ENCODE measurements at places on chromosomes 6 and 20. TPM values are rescaled to one million over a fixed set of nuclear protein-coding genes. Genes with fewer than 3 reads are reported as not detected.

GRCh38 chr20:50569864-50570836, 60.0 kb downstream of the PTPN1 start:
- peak; percentile 40 for DNase-seq

DNA sequence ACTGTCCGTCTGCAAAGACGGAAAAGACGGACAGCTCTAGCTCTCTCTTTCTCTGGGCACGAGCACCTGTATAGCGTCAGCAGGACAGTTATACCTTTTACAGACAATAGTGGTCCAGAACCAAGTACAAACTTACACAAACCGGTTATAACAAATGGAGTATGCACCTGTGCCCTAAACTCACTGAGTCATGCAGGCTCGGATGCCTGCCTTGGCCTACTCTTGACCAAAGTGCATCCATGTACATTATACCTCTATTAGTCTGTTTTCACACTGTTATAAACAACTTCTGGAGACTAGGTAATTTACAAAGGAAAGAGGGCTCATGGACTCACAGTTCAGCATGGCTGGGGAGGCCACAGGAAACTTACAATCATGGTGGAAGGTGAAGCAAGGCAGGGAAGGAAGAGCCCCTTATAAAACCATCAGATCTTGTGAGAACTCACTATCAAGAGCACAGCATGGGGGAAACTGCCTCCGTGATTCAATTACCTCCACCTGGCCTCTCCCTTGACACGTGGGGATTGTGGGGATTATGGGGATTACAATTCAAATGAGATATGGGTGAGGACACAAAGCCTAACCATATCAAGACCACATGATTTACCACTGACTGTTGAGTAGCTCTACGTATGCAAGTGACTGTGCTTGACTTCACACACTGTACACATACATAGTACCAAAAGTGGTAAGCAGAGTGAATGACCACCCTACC, 23.1 kb downstream of the MAN1A1 start:
- DNase-seq, result no peak

- no peak for DNase-seq
Measured at GRCh38 chr6:89475101-89475500, 42.1 kb downstream of the ANKRD6 start.

DNA sequence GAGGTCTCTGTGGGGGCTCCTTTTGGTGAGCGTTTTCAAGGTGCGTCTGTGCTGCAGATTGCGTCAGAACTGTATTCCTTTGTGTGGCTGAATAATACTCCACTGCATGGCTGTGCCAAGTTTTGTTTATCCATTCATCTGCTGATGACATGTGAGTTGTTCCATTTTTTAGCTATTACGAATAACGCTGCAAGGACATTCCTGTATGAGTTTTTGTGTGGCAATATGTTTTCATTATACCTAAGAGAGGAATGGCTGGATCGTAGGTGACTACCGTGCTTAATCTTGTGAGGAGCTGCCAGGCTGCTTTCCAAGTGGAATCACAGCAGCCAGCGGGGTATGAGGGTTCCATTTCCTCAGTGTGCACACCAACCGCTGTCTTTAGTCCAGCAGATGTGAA, 1.1 kb upstream of the DACT2 start:
- DNase-seq, result no peak

- no peak for DNase-seq
Measured at GRCh38 chr6:52675372-52675771, 4.5 kb downstream of the TMEM14A start.

DNA sequence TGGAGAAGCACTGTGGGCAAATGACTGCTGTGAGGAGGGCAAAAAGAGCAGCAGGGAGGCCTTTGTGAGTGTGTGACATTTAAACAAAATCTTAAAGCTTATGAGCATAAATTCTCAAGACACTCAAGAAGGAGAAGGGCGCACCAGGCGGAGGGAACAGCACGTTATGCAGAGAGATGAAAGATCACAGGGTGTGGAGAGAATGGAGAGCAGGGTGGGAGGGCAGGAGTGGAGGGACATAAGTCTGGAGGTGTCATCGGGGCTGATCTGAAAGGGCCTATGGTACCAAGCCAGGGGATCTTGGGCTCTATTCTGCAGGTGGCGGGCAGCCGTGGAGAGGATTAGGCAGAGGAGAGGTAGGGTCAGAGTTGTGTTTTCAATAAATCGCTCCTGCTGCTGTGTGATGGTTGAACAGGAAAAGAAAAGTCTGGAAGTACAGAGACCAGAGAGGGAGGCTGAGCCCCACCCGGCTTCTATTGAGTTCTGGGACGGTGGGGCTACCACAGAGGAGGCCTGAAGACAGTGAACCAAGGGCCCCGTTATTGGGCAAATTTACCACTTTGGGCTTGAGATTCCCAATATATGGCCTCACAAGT, 24.3 kb upstream of the DLGAP4 start:
- DNase-seq, result no peak

GRCh38 chr20:8667306-8667705, 401.6 kb upstream of the PLCB4 start:
- DNase-seq, result no peak

GRCh38 chr6:118565311-118565960, 17.3 kb downstream of the PLN start:
- DNase-seq, result no peak

DNA sequence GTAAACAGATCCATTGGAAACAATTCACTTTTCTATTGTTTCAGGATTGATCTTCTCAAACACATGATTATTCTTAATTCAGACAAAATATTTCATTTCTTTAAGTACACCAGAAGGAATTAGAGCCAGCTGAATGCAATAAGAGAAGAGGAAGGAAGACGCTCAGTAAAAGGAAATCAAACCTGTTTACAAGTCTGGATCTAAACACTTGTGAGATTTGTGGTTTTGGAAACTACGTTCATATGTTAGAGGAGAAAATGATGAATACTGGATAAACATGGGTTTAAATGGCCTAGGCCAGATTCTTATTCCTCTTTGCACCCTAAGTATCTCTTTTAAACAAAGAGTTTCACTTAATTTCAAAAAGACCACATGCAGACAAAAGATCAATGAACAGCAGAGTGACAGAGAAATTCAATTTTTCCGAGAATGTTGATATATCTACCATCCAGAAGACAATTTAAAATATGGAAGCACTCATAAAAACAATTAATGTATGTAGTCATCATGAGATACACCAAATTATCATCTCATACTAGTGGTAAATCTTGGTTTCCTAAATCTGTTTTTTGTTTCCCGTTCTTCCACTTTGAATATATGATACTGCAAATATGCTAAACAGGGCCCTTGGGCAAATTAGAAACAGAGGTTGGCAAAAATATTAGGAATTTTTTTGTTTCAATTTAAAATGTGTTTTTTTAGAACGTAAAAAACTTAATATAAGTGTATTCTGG, 703.5 kb upstream of the CITED2 start:
- DNase-seq, result no peak

DNA sequence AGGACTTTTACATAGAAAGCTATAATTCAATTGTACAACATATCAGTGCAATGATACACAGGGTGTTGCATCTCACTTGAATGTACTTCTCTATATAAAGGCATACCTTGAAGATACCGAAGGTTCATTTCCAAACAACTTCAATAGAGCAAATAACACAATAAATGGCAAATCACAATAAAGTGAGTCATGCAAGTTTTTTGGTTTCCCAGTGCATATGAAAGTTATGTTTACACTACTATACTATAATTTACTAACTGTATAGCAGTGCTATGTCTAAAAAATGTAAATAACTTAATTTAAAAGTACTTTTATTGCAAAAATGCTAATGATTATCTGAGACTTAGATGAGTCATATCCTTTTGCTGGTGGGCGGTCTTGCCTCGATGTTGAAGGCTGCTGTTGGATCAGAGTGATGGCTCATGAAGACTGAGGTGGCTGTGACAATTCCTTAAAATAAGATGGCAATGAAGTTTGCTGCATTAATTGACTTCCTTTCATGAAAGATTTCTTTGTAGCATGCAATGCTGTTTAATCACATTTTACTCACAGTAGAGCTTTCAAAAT, 188.8 kb downstream of the TASP1 start:
- DNase-seq, result no peak

GRCh38 chr20:15296422-15296821, 959.0 kb upstream of the FLRT3 start:
- DNase-seq, result no peak

DNA sequence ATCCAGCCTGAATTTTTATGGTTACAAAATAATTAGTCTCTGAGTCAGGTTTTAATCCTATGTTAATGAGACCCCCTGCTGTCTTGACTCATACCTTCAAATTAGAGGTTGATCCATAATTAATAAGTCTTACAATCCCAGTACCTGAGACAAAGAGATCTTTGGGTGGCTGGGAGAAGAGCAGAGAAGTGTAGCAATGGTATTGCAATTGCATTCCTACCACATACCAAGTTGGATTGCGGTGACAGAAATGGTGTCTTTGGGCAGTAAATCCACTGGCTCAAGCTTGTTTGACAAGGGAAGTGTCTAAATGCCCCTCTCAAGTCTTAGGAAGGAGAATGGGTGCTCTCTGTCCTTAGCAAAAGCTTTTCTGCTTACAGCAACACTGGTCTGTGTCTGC, 150.4 kb downstream of the BTBD3 start:
- no peak for DNase-seq

Gene HCRTR2
- total RNA-seq, result not detected

Gene TRERF1
- 2.0 TPM for total RNA-seq

Gene EDEM2
- total RNA-seq, result 27.4 TPM

Gene VIP
- total RNA-seq, result not detected

Gene WFDC12
- total RNA-seq, result not detected
